AG04450 (cell line): ENCODE measurements at places on chromosomes 1 and 21.

DNA sequence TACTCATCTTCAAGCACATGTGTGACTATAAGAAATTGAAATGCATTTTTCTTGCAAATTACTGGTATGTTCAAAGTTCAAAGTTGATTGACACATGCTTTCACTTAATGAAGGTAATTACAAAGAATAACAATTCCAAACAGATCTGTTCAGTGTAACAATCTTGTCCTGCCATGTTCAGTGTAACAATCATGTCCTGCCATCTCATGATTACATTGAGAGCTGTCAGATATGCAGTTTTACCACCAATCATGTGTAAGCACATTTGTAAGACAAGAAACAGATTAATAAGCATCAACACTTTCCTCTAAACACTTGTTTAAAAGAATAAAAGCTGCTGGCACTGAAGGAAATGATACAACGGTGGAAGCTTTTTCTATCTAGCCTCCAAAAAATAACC, 80.3 kb upstream of the ZNF281 start:
- no peak for DNase-seq

DNA sequence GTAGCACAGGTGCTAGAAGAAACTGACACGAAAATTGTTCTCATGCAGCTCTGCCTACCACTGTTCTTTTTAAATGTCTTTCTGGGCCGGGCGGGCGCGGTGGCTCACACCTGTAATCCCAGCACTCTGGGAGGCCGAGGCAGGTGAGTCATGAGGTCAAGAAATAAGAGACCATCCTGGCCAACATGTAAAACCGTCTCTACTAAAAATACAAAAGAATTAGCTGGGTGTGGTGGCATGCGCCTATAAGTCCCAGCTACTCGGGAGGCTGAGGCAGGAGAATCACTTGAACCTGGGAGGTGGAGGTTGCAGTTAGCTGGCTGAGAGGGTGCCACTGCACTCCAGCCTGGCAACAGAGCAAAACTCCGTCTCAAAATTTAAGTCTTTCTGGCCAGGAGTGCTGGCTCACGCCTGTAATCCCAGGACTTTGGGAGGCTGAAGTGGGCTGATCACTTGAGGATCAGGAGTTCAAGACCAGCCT, 947 bp upstream of the RIT1 start:
- no peak for DNase-seq

DNA sequence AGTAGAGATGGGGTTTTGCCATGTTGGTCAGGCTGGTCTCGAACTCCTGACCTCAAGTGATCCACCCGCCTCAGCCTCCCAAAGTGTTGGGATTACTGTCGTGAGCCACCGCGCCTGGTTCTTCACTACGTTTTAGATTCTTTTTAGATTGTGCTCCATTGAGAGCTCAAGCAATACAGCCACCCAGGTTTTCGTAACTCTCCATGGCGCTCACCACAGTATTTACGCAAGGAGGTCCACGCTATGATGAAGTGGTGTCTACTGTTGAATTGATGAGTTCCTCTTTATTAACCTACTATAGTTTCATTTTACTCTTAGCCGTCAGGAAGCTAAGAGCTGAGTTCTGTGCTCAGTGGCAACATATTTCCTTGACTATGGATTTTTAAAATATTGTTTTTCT, 1.8 kb upstream of the KIF1B start:
- DNase-seq = no peak

DNA sequence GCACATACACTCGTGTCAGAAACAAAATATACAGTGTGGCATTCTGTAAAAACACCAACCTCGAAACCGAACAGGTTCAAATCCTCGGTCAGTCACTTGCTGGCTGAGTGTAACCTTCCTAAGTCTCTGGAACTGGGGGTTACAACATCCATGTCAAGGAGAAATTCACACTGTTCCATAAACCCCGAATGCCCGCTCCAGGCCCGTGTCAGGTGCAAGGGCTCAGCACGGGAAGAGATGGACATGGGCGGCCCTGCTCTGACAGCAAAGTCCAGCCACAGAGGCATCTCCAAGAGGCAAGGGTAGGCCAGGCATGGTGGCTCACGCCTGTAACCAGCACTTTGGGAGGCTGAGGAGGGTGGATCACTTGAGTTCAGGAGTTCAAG, 79.5 kb downstream of the SLC66A1 start:
- no peak for DNase-seq

GRCh38 chr1:95013950-95014574, 58.7 kb downstream of the ALG14 start:
- DNase-seq = no peak

GRCh38 chr1:195345149-195345548, 1263.1 kb downstream of the KCNT2 start:
- DNase-seq = no peak

- DNase-seq = no peak
Measured at GRCh38 chr1:87705233-87705632, 376.6 kb downstream of the LMO4 start.

GRCh38 chr21:41600961-41601572, 93.1 kb upstream of the TMPRSS2 start:
- no peak for DNase-seq

- no peak for DNase-seq
Measured at GRCh38 chr21:22399681-22400514, 1401.7 kb downstream of the NCAM2 start.

DNA sequence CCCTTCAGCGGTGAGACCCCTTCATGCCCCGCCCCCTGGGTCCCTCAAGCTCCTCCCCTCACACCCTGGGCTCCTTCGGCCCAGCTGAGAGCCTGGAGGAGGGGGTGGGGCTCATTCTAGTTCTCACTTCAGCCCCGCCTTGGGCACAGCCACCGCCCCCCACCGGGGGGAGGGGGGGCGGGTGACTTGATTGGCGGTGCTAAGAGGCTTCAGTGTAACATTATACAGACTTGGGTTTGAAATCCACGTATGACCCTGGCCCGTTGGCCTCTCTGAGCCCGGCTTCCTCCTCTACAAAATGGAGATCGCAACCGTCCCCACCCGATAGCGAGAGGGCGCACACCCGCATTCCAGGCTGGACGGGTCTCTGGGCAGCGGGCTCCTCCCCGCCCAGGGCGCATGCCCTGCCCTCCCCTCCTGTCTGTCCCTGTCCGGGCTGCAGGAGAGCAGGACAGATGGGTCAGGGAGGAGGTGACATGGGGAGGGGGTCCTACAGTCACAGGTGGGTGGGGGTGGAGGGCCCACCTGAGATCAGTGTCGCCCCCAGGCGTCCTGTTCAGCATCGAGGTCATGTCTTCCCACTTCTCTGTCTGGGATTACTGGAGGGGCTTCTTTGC, 5.1 kb downstream of the CLCNKB start:
- DNase-seq = no peak
